Stimulated activated CD8-positive, alpha-beta memory T cell treated with anti-CD3 and anti-CD28 coated beads, Interleukin-4, amount 100 ng/mL, for 4 hours (primary cell): ENCODE measurements at places on chromosomes 4 and X.

- no peak for DNase-seq
Observed at GRCh38 chrX:110251526-110251925, 66.4 kb downstream of the AMMECR1 start.

GRCh38 chr4:145011636-145012035 is 86.4 kb downstream of the ANAPC10 start:
- DNase-seq = no peak

DNA sequence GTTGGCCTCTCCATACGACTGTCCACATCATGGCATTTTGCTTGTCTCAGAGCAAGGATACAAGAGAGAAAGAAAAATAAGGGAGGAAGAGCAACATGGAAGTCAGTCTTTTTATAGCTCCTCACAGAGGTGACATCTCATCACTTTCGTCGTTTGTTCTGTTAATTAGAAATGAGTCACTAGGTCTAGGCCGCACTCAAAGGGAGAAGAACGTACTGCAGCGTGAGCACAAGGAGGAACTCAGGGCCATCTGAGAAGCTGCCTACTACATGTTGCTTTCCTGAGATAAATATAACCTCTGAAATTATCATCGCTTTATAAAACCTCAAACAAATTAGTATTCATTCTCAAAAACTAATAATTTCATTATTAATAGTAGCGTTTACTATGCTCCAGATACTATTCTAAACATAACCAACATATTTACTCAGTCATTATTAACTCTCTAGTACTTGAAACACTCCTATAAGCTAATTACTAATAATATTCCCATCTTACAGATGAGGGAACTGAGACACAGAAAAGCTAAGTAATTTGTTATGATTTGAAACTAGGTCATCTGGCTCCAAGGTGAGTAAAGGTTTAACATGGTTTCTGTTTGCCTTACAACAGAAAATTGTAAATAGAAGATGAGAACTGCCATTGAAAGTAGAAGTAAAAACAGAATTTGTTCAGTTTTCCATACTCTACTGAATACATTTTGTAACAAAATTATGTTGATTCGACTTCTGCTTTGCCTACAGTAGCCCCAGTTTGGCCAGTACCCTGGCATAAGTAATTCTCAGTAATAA is 213.2 kb upstream of the UGT8 start:
- DNase-seq = no peak

GRCh38 chr4:151804086-151804630 is 43.4 kb upstream of the GATB start:
- no peak for DNase-seq

DNA sequence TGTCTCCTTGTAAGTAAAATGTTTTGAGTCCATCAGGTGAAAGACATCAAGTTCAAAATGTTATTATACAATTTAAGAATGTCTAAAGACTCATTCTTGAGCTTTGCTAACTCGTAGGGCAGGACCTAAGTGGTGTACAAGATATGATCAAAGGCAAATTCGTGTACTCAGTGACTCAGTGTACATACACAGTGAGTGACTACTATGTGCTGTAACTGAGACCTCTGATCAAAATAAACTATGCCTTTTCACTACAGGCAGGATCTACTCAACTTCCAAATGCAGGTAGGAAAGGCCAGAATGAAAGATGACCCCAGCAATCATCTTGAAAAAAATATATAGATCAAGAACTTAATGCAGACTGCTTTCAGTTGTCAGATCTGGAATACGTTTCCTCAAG is 49.9 kb downstream of the ADGRG2 start:
- DNase-seq = no peak

DNA sequence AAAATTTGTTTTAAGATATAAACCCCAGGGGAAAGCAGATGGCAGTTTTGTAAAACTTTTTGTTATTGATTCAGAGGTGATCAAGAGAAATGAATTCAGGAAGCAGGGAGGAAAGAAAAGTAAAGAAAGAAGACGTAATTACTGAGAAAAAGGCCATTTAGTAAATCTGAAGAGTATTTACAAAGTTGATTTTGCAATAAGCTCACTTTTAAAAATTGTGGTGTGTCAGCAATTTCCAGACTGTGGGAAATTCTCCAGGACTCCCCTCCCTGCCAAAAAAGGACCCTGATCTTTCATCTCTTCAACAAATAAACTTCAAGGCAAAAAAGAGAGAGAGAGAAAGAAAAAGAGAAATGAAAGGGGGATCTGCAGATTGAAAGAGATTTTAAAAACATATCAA is 36.6 kb downstream of the PCYT1B start:
- DNase-seq = no peak

DNA sequence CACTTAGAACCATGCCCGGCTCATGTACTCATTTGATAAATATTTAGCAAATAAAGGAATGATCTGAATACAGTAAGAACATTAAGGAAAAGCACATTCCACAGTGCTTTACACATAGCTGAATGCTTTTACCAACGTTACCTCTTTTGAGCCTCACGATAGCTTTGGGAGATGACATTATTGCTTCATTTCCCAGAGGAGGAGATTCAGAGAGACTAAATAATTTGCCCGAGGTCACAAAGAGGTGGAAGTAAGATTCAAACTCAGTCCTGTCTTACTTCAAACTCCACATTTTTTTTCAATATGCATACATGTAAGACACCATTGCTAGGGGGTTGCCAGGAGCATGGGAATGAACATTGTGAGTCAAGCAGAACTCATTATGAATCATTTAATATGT is 538.5 kb downstream of the BCOR start:
- no peak for DNase-seq

DNA sequence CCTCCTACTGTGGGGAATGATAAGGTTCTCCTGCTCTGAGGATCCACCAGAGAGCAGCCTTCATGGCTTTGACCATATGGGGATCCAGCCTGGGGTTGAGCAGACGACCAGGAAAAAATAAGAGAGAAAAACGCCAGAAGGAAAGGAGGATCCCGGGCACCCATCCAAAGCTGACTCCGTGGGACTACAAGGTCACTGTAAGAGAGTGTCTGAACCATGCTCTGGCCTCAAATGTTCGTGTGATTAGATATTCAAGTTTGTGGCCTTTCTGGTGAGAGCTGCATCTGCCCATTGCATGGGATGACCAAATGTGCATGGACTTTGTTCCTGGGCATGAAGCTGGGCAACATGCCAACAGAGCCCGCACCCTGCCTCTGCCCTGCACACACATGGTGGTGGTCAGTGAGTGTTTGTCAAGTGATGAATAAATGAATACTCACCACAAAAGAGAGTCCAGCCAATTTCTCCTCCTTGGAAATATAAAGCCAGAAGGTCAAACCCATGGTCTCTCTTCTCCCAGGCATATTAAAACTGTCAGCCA is 346.0 kb upstream of the GATB start:
- no peak for DNase-seq

- no peak for DNase-seq
Observed at GRCh38 chr4:124684301-124684700, 28.2 kb downstream of the ANKRD50 start.

GRCh38 chr4:38791010-38791409 is 8.2 kb upstream of the TLR10 start:
- DNase-seq = no peak

- DNase-seq = no peak
Observed at GRCh38 chr4:38538517-38538916, 125.5 kb upstream of the KLF3 start.

DNA sequence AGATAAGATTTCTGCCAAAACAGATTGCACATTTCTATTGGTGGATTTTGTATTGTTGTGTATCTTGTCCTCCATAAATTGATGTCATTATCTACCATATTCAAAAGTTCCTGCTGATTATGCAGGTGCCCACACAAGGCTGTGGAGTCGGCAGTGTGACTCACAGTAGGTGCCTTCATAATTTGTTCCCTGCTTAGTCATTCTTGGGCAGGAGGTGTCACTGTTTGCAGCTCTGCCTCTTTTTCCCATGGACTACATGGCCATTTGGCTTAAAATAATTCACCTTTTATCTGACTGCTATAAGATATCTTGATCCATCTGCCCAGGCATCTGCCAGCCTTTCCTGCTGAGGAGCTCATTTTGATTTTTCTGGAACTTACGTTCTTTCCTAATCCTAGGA is 33.6 kb upstream of the ENPEP start:
- DNase-seq = no peak

- DNase-seq = no peak
Observed at GRCh38 chr4:98544141-98544817, 114.1 kb downstream of the TSPAN5 start.

DNA sequence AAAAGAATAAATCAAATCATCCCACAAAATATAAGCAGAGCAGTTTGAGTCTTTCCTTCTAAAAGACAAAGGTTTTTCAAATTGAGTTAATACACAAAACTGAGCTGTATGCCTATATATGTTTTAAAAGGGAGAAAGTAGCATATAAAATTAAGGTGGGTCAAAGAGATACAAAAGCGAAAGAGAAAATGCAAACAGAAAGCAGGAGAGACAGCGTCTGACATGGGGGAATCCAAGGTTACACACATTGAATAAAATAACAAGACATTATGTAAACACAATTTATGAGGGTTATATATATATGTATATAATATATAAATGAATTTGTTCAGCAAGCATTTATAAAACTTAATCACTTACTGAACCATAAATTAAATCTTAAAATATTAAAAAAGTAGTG is 276.1 kb upstream of the LCORL start:
- no peak for DNase-seq

DNA sequence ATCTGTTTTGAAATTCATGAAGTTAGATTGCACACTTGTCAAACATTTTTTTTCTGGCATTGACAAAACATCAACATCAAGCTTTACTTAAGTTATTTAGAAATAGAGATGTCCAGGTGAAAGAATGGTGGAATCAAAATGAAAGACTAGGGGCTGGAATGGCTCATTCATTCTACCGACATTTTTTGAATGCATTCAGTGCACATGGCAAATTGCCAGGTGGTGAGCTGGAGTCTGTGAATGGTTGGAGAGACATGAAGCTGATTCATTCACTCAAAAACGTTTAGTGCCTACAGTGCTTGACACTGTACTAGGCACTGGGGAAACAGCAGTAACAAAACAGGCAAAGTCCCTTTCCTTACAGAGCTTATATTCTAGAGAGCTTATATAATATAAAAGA is 292.4 kb downstream of the PPP1R2C start:
- no peak for DNase-seq

- peak; percentile 34 for DNase-seq
Observed at GRCh38 chrX:141176586-141177451, at the start of gene LDOC1. Gene LDOC1 (minus strand): TSS chrX:141177129. CDS start chrX:141177021, 108 bp downstream.

GRCh38 chrX:119273420-119274192 is 37.5 kb downstream of the PGRMC1 start:
- no peak for DNase-seq

DNA sequence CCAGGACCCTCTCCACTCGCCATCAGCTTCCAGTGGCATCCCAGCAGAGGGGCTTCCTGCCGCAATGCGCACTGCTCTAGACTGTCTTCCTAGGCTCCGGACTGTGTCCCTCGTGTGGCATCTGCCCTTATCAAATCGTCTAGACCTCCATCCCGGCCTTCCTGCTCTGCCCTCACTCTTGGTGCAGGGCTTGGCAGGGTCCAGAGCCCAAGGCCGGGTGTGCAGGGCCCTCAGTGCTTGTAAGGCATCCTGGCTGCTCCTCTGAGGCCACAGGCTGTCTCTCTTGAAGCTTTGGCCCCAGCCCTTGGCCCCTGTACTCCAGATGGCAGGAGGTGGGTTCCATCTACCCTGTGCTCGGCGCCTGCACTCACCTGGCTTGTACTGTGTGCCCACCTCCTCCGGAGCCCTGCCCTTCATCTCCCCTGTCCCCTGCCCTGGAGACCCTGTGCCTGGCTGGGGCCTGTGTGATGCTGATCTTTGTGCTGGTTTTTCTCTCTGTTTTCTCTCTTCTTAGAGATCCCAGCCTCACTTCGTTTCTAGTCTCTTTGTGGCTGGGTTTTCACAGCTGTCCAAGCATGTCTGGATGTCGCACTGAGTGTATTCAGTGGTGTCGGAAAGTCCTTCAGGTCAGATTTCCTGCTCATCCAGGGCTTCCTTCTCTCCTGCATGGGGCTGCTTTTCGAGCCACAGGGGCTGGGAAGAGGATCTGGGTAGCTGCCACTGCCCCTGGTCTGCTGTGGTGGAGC is 3.7 kb upstream of the TREX2 start:
- no peak for DNase-seq

DNA sequence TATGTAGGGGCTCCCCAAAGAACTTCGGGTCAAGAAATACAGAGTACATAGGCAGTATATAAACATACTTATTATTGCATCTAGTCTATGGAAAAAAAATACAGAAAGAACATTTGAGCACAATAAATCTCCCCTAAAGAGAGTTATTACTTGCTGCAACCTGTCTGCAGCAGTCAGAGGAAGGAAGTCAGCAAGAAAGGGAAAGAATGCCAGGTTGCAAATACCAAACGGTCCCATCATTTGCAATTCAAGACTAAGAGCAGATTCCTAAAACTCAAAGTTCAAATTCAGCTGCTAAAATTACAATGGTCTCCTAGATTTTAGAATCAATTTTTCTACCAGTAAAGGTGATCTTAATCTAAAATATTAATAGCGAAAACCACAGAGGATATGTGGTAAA is 236.2 kb upstream of the NUDT6 start:
- DNase-seq = no peak

DNA sequence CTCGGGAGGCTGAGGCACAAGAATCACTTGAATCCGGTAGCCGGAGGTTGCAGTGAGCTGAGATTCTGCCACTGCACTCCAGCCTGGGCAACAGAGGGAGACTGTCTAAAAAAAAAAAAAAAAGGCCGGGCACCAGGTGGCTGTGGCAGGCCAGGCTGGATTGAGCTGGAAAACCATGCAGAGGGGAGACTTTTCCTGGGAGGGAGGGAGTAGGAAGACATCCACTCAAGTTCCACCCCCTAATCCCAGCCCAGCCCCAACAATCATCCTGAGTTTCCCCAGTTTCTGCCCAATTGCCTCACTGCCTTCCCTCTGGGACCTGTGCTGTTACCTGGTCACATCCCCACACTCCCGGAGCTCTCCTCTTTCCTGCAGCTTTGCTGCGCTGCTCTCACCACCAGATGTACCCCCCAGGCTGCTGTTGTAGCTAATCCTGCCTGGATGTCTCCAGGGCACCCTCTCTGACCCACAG is 9.0 kb upstream of the TSPYL2 start:
- DNase-seq = no peak

- DNase-seq = no peak
Observed at GRCh38 chr4:90996813-90997212, 869.6 kb downstream of the CCSER1 start.

- DNase-seq = no peak
Observed at GRCh38 chr4:114597410-114598115, 1.0 kb upstream of the UGT8 start.

- no peak for DNase-seq
Observed at GRCh38 chr4:71004281-71004851, 10.9 kb downstream of the DCK start.

- DNase-seq = no peak
Observed at GRCh38 chr4:77449171-77449570, 156.4 kb upstream of the CXCL13 start.

- DNase-seq = no peak
Observed at GRCh38 chrX:72714478-72714916, 391 bp upstream of the PHKA1 start.

- DNase-seq = no peak
Observed at GRCh38 chr4:176753049-176753448, 39.7 kb downstream of the VEGFC start.

DNA sequence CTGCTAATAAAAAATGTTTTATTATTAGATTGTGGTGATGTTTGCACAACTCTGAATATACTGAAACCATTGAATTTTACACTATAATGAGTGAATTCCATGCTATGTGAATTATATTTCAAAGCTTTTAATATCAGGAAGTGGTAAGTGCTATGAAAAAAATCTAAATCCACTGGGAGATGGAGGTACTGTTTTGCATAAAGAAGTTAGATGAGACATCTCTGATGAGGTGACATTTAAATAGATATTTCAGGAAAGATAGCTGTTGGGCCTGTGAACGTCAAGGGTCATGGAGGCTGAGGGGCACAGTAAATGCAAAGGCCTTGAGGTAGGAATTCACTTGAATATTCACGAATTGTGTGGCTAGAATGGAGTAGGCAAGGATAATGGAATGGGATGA is 12.3 kb downstream of the DCUN1D4 start:
- DNase-seq = no peak
